ENCODE measurements at places on chromosomes 7 and 10. TPM values are rescaled to one million over a fixed set of nuclear protein-coding genes. Genes with fewer than 3 reads are reported as not detected.

Gene PLEKHS1
- total RNA-seq, result not detected

Gene LIPJ
- total RNA-seq, result not detected

Gene ANKRD61
- not detected for total RNA-seq

Gene NEUROG3
- not detected for total RNA-seq

Gene PON3
- total RNA-seq, result 36.4 TPM

DNA sequence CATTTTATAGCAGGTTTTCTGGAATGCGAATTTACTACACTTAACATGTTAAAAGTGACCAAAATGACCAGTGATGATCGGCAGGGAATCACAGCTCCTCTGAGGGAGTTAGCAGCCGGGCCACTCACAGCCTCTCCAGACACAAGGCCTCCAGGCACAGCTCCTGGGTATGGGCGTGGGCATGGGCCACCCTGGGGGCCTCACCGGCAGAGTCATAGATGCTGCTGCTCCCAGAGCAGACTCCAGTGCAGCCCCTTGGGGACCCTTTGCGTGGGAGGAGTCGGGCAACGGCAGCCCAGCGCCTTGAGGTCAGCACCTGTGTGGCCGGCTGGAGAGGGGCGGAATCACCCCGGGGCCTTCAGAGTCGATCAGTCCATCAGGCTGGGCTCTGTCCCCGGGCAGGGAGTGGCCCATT is 8.6 kb downstream of the KNDC1 start:
- DNase-seq, result no peak

- DNase-seq, result no peak
These were observed 16.9 kb downstream of the SHH start for GRCh38 chr7:155795401-155795800.

DNA sequence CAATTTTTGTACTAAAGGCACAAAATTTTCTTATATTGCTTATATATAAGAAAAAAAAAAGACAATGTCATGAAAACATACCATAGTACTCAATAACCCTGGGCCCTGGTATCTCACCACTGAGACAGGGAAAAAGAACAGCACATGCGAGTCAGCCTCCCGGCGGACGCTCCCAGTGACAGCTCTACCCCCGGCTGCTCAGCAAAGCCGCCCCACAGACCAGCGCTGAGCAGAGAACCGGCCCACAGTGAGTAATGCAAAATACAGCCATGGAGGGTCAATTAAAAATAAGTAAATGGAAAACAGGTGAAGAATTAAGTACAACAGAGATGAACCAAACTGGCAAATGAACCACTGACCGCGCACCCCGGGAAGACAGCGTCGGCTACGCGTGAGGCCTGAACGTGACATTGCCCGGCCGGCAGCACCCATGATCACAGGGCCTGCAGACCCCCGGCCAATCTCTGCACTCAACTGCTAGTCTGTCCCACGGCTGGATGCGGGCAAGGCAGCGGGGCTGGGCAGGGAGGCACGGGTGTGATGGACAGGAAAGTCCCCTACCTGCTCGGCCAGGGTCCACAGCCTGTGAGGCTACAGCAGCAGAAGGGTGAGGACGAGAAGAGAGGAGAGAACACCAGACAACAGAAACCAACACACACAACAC is 175.9 kb downstream of the ZMYND11 start:
- DNase-seq, result no peak

- DNase-seq, result no peak
These were observed 36.3 kb downstream of the C10orf105 start for GRCh38 chr10:71683301-71683700.

- no peak for DNase-seq
These were observed 330.1 kb upstream of the PHF14 start for GRCh38 chr7:10643545-10643944.
